Femur (tissue), 1 donor: ENCODE measurements at places on chromosomes 12 and 14.

- DNase-seq, result peak; percentile 96
Observed at GRCh38 chr14:90758028-90758889, 58.0 kb downstream of the TTC7B start.

DNA sequence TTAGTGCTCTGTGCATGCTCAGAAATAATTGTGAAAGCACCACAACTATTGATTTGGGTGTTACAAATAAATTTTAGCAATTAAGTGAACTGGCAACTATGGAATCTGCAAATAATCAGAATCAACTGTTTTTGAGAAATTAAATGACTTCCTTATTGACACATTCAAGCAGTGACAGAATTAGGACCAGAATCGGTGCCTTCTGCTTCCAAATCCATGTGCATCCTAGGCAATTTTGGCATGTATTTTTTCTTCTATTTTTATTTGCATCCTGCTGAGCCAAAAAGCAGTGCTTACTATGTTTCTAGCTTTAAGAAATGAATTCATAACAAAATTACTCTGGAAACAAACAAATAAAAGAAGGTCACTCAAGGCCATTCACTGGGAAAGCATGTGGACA lies 408.2 kb downstream of the GXYLT1 start:
- DNase-seq, result no peak

GRCh38 chr14:72311516-72311915 lies 379.3 kb downstream of the RGS6 start:
- DNase-seq, result no peak

DNA sequence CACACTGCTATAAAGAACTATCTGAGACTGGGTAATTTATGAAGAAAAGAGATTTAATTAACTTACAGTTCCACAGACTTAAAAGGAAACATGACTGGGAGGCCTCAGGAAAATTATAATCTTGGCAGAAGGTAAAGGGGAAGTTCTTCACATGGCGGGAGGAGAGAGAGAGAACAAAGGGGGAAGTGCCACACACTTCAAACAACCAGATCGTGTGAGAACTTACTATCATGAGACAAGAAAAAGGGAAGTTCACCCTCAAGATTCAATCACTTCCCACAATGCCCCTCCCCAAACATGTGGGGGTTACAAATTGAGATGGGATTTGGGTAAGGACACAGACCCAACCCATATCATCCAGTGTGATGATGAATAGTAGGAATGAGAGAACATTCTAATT lies 366.5 kb downstream of the LRFN5 start:
- no peak for DNase-seq

- DNase-seq, result no peak
Observed at GRCh38 chr14:64942531-64943111, at the start of gene GPX2. TSS of gene GPX2 (minus strand) at chr14:64942745. CDS start at chr14:64942726, 19 bp downstream.

GRCh38 chr12:132572106-132572505 lies 38.3 kb downstream of the LRCOL1 start:
- DNase-seq, result no peak

DNA sequence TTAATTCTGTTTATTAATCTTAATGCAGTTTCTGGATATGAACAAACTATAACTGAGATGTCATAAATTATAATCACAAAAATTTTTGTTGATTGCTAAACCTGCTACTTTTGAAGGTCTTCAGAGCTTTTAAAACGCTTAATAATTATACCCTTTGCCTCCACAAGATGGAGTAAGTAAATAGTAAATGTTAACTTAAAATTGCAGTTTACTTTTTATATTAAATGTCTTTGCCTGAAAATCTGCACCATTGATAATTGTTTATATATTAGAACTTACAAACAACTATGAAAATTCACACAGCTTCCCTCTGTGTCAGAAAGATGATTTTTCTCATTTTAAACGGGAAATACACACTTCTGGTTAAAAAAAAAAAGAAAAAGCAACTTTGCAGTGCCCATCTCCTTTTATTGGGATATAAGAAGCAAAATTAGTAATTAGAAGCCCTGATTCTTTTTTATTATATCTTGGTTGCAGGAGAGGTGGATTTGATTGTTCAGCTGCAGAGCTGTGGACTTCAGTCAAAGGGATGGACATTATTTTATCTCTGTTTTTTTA lies 35.6 kb downstream of the SCFD1 start:
- no peak for DNase-seq

DNA sequence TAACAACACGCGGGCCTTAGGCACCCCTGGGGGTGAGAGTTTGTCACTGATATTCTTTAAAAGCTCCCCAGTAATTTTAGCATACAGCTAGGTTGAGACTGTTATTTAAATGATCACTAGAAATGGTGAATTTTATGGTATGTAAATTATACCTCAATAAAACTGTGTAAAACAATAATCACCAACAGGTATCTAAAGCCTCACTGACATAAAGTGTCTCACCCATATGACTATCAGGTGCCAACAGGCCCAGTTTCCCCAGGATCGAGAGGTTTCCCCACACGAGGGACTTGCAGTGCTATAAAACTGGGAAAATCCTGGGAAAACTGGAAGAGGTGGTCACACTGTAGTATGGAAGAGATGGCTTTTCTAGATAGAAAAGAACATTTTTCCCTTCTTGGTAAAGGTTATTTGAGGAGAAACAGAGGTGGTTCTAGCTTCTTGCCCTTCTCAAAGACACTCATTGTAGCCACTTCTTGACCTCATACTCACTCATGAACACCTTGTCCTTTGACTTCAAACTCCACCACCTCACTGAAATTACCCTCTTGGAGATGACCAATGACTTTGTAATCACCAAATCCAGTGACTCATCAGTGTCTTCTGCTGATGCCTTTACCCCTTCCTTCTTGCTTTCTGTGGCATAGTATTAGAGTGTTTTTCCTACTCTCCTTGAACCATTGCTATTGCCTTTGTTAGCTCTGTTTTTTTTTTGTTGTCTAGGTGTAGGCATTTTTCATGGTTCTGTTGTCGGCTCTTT lies 24.8 kb upstream of the NUBPL start:
- DNase-seq, result no peak

DNA sequence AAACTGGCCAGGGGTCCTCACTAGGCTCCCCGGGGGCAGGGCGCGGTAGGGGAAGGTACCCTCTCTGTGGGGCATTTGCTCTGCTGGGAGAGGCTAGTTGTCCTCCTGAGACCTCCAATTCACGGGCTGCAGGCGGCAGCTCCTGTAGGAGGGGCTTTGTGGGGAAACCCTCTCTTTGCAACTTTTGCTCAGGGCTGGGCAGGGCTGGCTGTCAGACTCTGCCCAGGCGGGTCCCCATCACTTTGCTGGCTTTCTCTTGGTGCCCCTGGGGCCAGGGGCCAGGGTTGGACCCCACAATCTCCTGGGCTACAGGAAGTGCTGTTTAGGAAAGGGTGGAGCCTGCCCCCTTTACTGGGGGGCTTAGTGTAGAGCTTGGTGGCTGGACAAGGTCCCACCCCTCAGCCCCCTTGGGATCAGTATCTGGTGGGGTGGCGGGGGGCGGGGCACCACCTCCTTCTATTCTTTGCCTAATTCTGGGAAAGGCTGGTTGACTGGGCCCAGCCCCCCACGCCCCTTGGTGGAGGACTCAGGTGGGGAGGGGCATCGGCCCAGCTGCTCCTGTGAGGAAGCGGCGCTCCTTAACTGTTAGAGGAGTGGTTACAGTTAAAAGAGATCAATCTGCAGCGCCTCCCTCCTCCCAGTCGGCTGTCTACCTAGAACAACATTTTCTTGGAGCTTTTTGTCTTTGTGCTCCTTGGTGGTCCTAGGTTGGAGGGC lies 918.7 kb downstream of the AACS start:
- peak; percentile 41 for DNase-seq

DNA sequence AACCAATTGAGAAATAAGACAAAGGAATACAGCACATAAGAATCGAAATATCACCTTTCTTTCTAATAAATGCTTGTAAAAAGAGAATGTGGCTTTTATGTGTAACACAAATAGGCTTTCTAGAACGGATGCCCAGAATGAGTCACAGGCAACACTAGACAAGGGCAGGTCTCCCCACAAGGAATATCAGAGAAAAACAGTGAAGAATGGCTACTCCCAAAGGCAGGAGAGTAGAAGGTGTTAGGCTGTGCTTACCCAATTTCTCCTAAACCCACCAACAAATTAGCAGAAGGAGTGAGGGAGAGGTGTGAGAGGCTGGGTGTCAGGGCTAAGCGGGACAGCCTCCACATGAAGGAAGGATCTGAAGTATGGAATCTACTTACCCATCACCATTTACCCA lies 55.2 kb downstream of the GALNT4 start:
- DNase-seq, result no peak

DNA sequence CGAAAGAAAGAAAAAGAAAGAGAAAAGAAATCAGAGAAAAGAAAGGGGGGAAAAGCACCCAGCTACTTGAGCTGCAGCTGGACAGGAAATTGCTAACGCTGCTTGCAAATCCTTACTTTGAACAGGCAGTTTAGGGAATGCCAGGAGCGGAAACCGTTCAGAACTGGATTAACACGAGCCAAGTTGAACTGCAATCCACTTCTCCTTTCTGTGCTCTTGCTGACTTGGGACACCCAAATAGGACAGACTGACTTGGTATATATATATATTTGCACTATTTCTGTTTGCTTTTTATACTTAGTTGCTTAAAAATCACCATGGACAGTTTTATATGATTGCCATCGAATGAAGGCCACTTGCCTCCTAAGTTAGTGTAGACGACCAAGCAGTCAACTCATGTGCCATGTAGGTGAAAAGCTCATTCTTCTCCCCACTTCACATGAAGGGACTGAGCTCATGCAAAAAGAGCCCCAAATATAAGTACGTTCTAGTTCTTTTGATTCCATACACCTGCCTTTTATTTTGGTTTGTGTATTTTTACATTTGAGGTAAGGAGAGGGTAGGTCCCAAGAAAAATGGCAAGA lies 5.5 kb downstream of the DUSP6 start:
- DNase-seq, result peak; percentile 76

DNA sequence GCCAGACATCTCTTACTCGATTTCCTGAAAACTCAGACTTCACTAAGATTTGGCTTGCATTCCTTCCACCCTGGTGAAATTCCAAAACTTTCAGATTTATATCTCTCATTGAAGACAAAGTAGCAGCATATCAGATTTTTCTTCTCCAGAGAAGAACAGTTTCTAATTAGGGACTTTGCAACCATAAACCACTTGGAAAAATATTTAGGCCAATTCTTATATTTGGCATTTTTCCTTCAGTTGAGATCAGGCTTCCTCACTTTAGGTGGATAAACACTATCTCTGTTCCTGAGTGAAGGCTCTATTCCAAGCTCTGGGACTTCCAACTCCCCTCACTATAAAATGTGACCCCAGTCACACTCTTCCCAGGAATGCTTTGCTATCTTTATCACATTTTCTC lies 1434.3 kb upstream of the FLRT2 start:
- DNase-seq, result peak; percentile 44

- peak; percentile 74 for DNase-seq
Observed at GRCh38 chr14:103561381-103562178, 877 bp downstream of the BAG5 start.

DNA sequence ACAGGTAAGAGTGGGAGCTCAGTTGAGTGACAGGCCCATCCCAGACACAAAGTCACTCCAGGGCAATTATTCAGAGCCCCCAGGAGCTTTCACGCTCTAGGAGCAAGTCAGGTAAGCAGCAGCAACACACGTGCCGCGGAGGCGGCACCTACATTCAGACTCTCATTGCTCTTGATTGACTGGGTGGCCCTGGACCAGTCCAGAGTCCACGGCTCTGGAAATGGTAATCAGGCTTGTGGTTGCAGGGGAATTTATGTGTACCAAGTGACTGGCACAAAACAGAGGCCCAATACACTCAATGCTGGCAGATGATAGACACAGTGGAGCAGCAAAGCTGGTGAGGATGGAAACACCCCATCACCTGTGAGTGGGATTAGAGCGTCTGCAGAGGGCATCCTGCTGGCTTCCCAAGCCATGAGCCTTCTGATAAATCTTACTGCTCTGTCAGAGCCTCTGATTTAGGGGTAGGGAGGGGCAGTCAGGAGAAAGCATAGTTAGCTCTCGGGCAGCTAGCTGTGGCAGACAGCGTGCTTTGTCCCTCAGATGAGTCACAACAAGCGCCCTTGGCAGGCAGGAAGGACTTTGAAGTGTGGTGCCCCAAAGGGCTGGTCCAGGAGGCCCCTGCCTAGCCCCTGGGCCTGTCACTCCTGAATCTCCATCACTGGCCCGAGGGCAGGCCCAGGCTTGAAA lies 344.7 kb downstream of the CACNA1C start:
- DNase-seq, result no peak

DNA sequence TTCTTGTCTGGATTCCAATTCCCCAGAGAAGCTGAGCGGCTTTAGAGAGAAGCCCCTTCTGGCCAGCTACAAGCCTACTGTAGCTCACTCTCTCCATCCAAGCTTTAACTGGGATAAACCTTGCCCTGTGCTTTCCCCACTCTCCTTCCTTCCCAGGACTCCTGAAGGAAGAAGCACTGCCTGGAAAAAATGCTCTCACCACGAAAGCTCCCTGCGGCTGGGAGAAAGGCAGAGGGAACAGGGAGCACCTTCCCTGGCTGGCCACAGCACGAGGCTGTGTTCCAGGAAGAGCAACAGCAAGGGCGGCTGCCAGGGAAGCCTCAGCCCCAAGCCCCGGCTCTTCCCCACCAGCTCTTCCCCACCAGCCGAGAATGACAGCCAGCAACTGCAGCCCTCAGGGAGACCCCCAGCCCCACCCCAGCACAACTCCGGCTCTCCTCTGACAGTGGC lies 40.8 kb upstream of the PNMA1 start:
- DNase-seq, result peak; percentile 88

- DNase-seq, result no peak
Observed at GRCh38 chr14:70013271-70013873, 134.2 kb downstream of the SMOC1 start.

- DNase-seq, result no peak
Observed at GRCh38 chr12:39752482-39753137, 133.0 kb upstream of the ABCD2 start.

DNA sequence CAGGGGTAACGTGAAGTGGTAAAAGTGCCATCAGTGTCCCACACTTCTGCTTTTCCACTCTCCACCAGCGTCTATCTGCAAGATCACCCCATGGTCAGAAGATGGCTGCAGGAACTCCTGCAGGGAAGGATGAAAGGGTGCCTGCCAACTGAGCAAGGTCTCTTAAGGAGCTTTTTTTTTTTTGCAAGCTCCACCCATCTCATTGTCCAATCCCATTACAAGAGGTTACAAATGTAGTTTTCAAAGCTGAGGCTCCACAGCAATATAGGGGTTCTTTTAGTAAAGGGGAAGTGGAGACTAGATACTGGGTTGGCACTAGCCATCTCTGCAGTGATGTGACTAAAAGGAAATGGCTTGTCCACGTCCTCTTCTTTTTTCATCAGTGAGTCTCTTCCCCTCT lies 5.9 kb upstream of the BHLHE41 start:
- no peak for DNase-seq

DNA sequence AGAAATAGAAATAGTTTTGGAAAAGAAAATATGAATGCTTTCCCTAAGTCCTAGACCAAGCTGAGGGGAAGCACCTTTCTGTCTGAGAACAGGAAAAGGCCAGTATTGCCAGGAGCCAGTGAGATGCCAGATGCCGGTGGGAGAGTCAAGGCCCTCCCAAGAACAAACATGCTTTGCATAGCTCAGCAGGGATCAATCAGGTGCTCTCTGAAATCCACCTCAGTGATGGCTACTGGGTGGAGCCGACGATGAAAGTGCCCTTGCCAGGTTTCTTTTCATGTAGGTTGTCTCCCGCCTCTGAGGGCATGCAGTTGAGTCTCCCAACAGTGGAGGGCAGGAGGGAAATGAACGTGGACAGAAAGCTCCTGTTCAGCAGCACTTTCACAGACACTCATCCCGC lies 28.3 kb downstream of the DEGS2 start:
- no peak for DNase-seq

- no peak for DNase-seq
Observed at GRCh38 chr12:2922329-2922728, 31.6 kb downstream of the TULP3 start.

GRCh38 chr12:57771873-57772428 lies at the start of gene METTL1:
TSS of gene METTL1 (minus strand) at chr12:57772105. CDS start at chr12:57772083, 22 bp downstream.
- peak; percentile 98 for DNase-seq
